ENCODE measurements at places on chromosomes 16 and 17.
A peak's percentile ranks its signal among the peaks of the same experiment; 100 is the strongest.

- no peak for DNase-seq
Observed at GRCh38 chr17:4509923-4510617, 11.4 kb downstream of the SPNS2 start.

- DNase-seq = peak; percentile 79
Observed at GRCh38 chr16:27109666-27110523, 43.2 kb downstream of the C16orf82 start.

DNA sequence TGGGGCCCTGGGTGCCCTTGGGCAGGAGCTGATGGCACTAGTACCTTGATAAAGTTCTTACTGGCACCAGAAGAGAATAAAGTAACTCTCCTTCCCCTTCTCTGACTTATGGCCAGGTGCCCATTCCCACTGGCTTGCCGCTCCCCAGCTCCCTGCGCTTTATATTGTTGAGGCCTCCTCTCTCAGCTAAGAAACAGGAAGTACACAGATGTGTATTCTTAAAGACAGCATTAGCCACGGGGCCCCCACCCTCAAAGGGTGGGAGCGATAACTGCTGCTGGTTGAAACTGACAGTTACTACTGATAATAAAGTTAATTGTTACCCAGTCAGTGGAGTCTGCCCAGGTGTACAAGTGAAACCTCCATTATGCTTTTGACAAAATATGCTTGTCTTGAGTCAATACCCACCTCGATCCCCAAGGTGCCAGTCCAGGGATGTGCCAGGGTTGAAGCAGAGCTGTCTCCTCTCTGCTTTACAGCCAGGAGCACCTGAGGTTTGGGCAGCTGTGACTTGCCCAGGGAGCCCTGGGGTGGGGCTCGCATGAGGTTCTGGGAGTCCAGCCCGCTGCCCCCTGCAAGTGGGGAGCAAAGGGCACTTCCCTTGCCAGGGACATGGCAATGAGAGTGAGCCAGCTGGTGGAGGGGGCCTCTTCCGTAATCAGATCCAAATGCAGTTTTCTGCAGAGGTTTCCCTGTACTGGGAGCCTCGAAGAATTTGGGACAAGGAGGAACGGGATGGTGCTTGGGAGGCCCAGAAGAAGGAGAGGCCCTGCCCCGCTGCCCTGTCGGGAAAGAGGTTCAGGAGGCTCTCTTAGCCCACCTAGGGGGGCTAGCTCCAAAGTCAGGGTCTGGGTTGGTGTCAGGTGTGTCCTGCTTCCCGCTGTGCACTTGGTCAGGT lies 5.4 kb upstream of the CLDN9 start:
- no peak for DNase-seq

- DNase-seq = no peak
Observed at GRCh38 chr16:496097-496886, 31.2 kb upstream of the CAPN15 start.

GRCh38 chr16:85235991-85236817 lies 123.9 kb upstream of the CIBAR2 start:
- DNase-seq = no peak

- no peak for DNase-seq
Observed at GRCh38 chr17:62824290-62825131, 16.4 kb upstream of the MARCHF10 start.

DNA sequence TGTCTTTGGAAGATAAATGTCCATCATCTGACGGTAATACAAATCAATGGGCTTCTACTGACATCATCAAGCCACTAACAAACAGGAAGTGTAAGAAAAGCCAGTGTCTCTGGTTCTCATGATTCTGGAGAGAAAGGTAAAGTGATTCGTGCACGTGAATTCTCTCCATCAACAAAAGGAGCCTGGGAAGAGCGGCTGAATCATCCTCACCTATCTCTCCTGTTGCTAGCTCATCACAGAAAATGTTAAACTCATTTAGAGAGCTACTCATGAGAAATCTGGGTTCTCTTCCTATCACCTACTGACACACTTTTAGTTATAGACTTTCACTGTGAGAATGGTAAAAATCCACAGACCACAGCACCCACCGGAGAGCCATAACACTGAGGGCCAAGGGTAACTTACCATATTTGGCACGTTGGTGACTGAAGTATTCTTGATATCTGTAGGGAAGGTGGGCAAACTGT lies 70.3 kb downstream of the CREBBP start:
- DNase-seq = no peak

- no peak for DNase-seq
Observed at GRCh38 chr16:21060027-21060510, 90.6 kb downstream of the DNAH3 start.

DNA sequence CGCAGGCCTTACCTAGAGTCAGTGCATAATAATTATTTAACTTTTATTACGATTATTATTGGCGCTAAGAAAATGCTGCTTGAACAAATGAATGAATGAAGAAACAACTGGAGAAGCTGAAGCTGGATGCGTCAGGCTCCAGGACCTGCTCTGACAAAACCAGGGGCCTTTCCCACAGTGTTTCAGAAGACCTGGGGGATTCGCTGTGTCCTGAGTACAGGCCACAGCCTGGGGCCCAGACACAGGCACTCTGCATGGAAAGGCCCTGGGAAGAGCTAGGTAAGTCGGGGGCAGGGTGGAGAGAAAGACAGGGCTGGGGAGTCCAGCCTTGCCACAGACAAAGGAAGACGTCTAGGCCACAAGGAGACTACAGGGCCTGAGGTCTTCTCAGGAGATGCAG lies 226.1 kb downstream of the ZNF423 start:
- DNase-seq = no peak

DNA sequence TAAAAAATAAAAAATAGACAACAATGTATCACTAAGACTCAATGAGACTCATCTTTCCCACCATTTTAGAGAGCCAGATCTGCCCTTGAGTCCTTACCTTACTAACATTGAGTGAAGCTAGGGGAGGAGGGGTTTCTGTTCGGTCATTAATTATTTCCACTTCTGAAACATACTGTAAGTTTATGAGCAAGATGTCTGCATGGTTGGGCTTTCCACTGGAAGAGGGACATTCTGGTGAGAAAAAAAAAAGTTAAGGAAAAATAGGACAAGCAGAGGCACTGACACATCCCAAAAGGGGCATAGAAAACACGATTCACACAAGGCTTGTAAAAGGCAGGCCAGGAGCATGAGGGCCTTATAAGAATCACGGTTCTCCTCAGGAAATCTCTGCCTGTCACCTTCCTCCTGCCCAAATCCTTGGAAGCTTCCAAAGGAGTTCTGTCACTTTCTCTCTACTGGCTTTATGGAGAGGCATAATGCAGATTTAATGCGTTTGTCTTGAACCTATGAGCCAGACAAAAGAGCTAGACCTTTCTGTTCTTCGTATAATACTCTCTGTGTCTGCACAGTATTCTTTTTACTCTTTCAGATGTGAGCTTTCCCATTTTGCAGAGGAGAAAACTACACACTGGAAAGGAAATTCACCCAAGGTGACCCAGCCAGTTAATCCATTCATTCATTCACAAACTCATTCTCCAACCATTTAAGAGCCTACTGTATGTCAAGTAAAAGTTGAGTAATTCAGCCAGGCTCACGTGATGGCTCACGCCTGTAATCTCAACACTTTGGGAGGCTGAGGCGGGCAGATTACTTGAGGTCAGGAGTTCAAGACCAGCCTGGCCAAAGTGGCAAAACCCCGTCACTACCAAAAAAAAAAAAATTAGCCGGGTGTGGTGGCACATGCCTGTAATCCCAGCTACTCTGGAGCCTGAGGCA lies 2.5 kb downstream of the LSM12 start:
- no peak for DNase-seq

- DNase-seq = no peak
Observed at GRCh38 chr16:66207139-66207882, 159.2 kb upstream of the CDH5 start.

DNA sequence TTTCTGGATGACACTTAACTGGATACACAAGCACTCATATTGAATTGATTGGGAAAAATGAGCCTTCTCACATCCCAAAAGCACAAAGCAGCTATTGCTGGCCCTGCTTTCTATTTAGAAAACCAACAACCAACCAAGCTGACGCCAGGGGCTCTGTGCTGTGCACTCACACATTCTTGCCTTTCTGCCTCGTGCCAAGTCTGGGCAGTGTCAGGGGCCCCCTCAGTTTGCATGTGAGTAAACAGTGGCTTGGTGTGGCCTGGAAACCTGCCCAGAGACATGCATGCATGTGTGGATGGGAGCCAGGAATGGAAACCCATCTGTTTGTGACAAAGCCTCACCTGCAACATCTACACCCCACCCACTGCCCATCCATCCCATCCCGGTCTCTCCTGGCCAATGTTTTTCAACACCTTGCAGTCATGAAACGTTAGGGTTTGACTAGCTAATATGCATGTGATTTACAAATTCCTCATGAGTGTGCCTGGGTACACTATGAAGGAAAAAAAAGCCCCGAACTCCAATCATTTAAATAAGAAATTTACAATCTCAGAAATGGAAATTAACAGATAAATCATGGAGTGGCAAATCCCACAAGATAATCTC lies 20.4 kb downstream of the MIEF2 start:
- DNase-seq = no peak

DNA sequence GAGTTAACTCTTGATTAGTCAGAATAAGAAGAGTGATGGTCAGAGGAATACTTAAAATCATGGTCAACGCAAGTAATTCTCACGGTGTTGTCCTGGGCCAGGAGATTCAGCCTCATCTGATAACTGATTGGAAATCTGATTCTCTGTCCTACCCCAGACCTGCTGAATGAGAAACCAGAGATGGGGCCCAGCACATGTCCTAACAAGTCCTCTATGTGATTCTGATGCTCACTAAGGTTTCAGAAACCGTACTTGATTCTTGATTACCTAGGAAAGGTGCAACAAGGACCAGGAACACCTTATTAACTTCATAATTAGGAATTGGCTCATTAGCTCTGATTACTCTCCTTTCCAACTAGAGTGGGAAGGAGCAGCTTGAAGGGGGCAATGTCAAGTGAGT lies 44.5 kb downstream of the ANKFY1 start:
- no peak for DNase-seq

DNA sequence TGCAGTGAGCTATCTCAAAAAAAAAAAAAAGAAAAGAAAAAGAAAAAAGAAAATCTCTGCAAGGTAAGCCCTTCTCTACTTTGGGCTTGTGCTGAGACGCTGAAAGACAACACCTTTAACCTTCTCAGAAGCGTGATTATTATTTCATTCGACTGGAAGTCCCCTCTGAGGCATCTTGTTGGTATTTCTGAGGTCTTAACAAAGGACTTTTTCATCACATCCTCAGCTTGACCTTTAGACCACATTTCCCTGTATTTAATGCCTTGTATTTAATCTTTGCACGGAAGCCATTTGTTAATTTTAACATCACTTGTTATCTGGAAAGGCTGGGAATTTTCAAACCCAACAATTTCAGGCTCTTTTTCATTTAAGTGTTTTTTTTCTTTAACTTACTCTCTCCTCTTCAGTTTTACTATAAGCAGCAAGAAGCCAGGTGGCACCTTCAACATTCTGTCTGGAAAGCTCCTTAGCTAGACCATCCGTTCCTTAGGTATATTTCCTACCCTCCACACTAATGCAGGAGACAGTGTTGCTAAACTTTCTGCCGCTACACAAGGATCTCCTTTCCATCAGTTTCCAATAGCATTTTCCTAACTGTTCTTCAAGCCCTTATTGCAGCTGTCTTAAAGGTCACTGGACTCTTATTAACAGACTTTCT lies 10.3 kb downstream of the KCTD13 start:
- DNase-seq = no peak

DNA sequence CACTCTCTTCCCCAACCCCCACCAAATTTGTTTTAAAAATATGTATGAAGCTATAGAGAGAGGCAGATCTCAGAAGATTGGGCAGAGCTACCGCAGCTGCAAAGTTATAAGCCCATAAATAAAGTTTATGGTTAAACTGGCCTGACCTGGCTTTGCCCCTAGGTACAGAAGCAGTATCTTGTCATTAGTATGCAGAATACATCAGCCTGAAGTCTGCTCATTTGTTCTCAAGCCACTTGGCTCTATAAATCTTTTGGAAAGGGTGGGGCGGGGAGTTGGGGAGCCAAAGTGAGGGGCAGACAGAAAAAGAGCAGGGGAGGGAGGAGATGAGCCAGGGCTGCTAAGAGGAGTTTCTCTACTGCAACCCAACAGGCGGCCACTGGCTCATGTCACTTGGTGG lies 113.2 kb downstream of the SOX9 start:
- DNase-seq = no peak

DNA sequence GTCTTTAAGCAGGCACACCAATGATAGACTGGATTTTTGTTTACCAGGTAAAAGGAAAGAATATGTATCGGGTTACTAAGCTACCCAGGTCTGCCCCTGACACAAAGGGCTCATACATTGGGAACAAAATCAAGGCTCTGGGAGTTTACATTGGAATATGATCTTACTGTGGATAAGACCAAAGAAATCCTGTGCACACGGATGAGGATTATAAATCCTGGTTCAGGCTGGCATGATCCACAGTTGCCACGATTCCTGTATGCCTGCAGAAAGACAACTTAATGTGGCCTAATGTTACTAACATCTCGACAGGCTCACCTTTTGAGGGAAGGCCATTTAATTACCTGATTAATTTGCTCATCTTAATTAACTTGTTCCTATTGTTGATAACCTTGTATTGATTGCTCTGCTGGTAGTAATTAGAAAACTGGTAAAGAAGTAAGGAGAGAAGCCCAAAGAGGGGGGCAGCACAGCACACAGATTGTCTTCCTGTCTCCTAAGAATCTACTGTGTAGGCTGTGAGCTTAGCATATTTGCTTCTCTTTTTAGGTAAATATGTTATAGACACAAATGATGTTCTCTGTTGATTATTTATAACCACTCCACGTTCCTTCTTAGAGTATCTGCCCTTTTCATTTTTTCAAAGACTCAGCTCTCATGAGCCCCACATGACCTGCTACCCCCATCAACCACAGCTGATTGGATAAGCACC lies 51.0 kb upstream of the TOX3 start:
- DNase-seq = no peak

All from stimulated activated CD4-positive, alpha-beta T cell treated with anti-CD3 and anti-CD28 coated beads, Interleukin-4, amount 100 ng/mL, for 4 hours (primary cell).